ENCODE measurements at places on chromosomes 5 and 9.

- DNase-seq: no peak
Observed at GRCh38 chr5:56900858-56901578, 8.4 kb upstream of the SETD9 start.

DNA sequence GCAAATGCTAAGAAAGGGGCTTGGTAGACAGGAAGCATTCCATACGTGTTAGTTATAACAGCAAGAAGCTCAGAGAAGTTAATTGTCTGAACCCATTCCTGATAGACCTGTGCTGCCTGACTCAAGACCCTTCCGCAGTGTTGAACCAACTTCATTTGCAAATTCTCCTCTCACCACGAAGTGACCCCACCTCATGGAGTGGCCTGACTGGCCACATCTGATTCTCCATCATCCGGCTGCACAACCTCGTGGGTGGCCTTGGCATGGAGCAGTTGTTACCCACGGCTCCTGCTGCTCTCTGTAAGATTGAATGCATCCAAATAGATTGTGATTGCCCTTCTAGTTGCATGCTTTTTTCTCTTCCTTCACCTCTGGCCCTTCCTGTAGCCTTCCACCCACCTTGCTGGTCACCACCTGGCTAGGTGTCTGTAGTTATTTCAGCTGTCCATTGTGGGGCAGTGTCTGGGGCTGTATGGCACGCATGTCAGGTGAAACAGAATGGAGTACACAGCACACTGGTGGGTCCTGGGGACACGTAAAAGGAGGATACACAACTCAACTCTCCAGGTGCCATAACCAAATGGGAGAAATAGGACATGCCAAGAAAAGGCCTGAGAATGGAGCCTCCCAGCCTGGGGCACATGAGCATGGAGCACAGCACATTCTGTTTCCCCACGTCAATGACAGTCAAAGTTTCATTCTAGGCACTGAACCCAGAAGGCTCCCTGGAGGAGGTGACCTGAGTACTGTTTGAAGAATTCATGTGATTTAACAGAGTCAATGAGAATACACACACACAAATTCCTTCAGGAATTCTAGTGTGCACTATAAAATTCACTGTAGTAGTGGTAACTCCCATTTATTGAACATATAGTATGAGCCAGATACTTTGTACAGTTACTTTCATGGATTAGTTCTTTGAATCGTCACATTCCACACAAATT is 70.5 kb upstream of the PTCH1 start:
- no peak for DNase-seq

DNA sequence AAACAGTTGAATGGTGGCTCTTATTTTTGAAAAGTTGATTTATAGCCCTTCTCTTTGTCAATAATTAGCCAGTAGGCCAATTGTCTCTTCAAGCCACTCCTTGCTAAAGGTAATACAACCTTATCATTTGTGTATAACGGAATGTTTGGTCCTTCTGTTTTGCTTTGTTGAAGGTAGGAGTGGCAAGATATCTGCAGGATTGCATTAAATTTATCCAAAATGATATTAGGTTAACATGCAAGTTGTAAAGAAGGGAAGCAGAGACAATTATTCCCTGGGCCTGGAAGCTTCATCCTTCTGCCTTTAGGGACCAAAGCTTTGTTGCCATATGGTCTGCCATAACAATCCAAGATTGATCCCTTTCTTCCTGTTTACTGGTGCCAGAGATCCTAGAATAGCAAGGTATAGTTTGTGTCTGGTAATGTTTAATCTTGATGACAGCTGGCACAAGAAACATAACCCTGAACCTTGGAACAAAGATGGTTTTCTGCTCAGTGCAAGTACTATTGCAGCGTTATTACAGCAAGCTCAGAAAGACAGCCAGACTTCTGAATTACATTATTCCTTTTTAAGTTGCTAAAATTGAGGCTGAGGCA is 15.5 kb upstream of the FSD1L start:
- DNase-seq: no peak

GRCh38 chr5:154355129-154355611 is 90.6 kb upstream of the SAP30L start:
- no peak for DNase-seq

Data from Panc1 (cell line).